ENCODE measurements at places on chromosomes 6 and 20.

- DNase-seq, result no peak
Measured at GRCh38 chr6:156720691-156721685, 56.2 kb upstream of the ARID1B start.

DNA sequence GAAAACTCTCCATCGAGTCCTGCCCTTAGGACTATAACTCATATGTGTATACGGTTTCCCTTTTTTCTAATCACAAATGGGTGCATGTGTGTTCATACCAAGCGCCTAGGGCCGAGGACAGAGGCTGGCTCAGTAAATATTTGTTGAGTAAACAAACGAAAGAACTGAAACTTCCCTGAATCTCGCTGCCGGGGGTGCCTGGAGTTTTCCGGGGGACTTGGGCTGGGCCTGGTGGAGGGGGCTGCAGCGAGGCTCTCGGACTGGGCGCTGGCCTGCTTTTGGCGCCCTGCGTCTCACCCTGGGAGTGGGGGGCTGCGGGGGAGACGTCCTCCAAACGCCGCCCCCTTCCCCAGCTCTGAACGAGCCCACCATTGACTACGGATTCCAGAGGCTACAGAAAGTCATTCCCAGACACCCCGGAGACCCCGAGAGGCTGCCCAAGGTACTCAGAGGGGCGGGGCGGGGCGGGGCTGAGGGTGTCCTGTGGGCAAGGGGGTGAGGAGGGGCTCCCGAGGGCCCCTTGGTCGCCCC, 49.0 kb downstream of the CPXM1 start:
- no peak for DNase-seq

DNA sequence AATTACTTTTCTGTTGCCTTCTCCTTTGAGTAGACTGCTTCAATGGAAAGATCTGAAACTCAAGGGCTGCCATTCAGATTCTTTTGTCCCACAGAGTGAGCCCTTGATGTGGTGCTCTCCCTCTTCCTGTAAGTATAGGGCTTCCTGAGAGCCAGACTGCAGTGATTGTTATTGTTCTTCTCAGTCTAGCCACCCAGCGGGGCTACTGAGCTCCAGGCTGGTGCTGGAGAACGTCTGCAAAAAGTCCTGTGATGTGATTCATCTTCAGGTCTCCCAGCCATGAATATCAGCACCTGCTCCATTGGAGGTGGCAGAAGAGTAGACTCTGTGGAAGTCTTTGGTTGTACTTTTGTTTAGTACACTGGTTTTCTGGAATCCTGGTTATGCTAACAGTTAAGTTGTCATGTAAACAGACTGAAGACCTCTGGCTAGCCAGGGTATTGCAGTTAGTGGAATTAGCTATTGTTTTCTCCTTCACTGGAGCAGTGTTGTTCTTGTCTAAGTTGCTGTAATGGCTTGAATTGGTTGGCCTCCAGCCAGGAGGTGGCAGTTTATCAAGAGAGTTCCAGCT, 240.9 kb downstream of the COL12A1 start:
- no peak for DNase-seq

- no peak for DNase-seq
Measured at GRCh38 chr6:26657256-26657655, 2.3 kb downstream of the ZNF322 start.

GRCh38 chr6:137589067-137589848, 95.1 kb upstream of the OLIG3 start:
- DNase-seq, result no peak

DNA sequence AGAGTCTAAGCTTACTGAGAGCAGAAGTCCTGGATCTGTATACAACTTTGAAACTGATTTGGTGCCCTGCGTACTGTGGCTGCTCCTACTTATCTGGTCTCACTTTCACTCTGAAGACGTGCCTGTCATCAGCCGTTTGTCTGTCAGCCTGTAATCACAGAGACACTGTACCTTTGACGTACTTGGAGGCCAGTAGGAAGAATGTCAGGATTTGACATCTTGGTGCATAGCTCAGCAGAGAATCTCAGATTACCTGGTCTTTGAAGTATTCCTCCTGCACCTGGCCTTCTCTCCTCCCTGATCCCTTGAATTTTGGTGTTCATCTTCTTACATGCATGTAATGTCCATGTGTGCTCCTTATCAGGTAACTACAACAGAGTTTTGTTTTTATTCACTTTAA, 37.7 kb downstream of the DSE start:
- no peak for DNase-seq

- DNase-seq, result no peak
Measured at GRCh38 chr6:43951063-43951755, 176.0 kb downstream of the MRPL14 start.

DNA sequence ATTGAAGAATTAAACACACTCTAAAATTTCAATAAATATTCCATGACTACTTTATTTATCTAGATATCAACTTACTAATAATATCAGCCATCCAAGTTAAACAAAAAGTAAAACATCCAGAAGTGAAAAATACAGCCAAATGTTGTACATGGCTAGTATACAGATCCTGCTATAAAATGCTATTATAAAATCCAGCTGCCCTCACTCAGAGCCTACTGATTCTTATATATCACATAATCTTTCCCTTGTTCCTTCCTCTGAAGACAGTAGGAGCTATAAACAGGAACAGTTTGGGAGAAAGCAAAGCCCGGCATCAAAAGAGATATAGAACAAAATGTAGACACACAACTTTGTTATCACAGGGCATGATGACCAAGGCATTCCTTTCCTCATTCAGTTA, 212.9 kb downstream of the PLCB4 start:
- DNase-seq, result no peak

- DNase-seq, result no peak
Measured at GRCh38 chr6:37323580-37323979, 30.2 kb upstream of the RNF8 start.

DNA sequence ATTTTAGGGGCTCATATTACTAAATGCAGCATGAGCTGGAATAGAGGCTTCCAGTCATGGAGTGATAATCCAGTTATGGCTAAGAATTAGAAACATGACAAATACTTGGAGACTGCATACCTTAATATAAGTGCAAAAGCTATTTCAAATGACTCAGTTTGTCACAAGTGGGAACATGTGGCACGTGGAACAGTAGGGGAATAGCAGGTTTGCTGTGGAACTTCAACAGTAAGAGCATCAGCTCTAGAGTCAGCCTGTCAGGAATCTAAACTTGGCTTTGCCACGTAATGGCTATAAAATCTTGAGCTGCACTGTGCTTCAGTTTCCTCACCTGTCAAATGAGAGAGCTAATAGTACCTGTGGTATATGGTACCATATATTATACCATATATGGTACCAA, 62.1 kb downstream of the HTR1B start:
- no peak for DNase-seq

- DNase-seq, result no peak
Measured at GRCh38 chr20:19824861-19825260, 66.8 kb downstream of the RIN2 start.

GRCh38 chr20:32823078-32823477, 3.3 kb downstream of the MAPRE1 start:
- DNase-seq, result no peak

GRCh38 chr20:50195524-50196120, 5.0 kb downstream of the CEBPB start:
- no peak for DNase-seq

DNA sequence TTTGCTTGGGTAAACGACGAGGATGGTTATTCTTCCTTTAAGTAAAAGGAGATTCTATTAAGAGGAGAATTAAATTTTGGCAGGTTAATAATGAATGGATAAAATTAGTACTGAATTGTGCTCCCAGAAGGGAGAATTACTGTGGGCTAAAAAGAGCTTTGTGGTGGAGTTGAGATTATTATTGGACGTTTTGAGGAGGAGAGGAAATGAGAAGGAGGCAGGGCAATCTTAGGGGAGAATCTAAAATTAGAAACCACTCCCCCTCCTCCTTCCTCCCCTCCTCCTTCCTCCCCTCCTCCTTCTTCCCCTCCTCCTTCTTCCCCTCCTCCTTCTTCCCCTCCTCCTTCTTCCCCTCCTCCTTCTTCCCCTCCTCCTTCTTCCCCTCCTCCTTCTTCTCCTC, 331.8 kb downstream of the PRL start:
- DNase-seq, result no peak

DNA sequence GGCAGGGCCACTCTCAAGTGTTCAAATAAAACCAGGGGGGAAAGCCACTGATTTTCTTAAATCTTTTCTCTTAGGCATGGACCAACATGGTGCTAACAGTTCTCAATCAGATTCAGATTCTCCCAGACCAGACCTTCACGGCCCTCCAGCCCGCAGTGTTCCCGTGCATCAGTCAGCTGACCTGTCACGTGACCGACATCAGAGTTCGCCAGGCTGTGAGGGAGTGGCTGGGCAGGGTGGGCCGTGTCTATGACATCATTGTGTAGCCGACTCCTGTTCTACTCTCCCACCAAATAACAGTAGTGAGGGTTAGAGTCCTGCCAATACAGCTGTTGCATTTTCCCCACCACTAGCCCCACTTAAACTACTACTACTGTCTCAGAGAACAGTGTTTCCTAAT, 41.5 kb upstream of the SMIM28 start:
- DNase-seq, result peak; percentile 1

DNA sequence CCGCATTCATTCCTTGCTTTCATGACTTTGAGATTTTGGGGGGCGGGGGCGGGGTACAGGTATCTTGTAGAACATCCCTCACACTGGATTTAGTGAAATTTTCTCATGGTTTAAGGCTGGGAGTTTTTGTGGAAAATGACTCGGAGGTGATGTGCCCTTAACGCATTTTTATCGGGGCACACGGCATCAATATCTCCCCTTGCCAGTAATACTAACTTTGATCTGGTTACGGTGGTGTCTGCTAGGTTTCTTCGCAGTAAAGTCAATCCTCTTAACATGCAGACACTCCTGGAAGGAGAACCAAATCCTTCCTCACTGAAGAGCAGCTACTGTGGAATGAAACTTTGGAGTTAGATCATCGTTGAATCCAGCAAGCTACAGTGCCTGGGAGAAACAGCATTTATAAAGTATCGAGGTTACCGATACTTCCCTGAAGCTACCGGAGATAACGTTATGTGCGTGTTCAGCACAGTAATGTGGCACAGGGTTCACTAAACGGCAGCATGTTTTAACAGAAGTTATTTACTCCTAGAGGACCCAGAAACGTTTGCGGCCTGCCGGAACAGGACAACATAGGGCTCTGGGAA, 1.2 kb upstream of the DYNLRB1 start:
- no peak for DNase-seq

DNA sequence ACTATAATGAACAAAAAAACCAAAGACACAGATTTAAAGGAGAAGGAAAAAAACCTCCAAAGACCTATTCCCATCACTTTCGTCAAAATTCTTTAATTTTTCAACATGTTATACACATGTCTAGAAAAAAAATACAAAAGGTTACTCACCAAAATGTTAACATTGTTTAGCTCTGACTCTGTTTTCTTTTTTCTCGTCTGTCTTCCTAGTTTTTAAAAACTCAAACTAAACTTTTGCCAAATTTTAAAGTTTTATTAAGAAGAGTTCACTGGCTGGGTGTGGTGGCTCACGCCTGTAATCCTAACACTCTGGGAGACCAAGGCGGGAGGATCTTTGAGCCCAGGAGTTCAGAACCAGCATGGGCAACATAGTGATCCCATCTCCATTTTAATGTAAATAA, 10.8 kb downstream of the MCUR1 start:
- DNase-seq, result no peak

DNA sequence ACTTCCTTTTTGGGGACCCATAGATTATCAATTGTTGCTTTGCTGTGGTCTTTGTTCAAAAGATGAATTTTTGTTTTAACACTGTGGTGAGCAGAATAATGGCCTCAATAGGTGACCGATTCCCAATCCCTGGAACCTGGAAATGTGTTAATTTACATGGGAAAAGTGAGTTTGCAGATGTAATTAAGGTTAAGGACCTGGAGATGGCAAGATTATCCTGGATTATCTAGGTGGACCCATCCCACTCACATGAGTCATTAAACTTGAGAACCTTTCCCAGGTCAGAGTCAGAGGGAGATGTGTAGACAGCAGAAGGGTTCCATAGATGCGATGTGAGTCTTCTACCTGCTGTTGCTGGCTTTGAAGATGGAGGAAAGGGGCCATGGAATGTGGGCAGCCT, 36.2 kb upstream of the HBS1L start:
- no peak for DNase-seq

DNA sequence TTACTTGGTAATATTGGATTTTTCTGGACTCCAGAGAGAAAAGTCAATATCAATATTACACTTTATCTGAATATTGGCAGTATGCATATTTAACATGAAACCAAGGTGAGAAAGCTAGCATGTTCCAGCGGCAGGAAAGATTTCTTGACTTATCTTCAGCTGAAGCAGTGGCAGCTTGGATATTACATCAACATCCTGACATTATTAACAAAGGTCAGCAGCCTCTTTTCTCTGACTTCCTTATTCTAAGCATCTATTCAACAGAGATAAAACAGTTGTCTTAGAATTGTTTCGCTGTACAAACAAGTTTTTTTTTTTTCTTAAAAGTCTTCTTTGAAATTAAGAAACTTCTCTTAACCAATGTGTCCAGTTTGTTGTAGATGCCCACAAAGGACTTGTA, 11.8 kb downstream of the DCBLD1 start:
- DNase-seq, result no peak

- no peak for DNase-seq
Measured at GRCh38 chr6:131029626-131030297, 33.3 kb downstream of the EPB41L2 start.

GRCh38 chr6:70863343-70863742, 93.5 kb downstream of the B3GAT2 start:
- DNase-seq, result no peak

GRCh38 chr6:107626645-107627044, 136.7 kb downstream of the SOBP start:
- DNase-seq, result no peak

GRCh38 chr6:28838289-28838633, 85.5 kb downstream of the TRIM27 start:
- peak; percentile 93 for DNase-seq

DNA sequence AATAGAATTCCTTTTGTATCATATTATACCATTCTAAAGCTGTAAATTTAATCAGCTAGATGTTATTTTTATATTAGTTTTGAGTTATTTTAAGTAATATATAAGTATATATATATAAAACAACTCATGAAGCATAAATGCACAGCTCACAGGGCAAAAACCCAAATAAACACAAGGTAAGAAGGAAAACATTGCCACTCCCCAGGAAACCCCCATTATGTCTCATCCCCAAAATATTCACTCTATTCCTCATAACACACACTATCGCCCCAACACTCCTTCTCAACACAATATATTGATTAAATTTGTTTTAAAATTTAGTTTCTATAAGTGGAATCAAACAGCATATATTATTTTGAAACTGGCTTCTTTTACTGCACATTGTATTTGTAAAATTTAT, 98.6 kb upstream of the FAM83B start:
- no peak for DNase-seq
